ENCODE measurements at places on chromosomes 12 and 14. TPM values are rescaled to one million over a fixed set of nuclear protein-coding genes. Genes with fewer than 3 reads are reported as not detected.

DNA sequence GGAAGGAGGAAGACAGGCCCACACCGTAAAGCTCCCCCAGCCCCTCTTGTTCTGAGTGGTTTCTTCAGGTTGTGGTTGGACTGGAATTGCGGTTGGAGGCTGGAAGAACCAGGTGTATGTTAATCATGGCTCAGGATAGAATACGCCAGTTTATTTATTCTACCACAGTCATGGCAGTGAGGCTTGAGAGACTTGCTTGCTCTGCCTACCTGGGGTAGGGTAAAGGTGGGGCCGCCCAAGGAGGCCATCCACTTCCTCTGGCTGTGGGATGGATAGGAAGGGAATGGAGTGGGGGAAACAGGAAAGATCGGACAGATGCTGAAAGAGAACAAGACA is 8.1 kb downstream of the SHMT2 start:
- DNase-seq: no peak

KITLG gene
- under 0.01 TPM for total RNA-seq

- DNase-seq: peak; percentile 71
These were observed 126.1 kb upstream of the FUT8 start for GRCh38 chr14:65286443-65286842.

DNA sequence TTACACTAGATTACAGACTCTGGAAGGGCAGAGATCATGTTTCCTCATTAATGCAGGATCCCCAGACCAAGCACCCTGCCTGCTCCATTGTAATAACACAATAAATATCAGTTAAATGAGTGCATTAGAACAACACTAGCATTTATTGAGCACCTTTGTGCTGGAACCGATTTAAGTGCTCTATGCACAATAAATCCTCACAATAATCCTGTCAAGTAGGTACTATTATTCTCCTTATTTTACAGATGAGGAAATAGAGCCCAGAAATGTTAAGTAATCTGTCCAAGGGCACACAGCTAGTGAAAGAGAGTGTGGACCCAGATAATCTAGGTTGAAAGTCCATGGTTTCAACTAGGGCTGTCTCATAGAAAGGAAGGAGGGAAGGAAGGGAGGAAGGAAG is 69.8 kb downstream of the MAP1LC3B2 start:
- no peak for DNase-seq

ALG10B gene
- 6.2 TPM for total RNA-seq

All from hematopoietic multipotent progenitor cell (in vitro differentiated cells).